Mammary epithelial cell (primary cell): ENCODE measurements at places on chromosomes 5 and 9. TPM values are rescaled to one million over a fixed set of nuclear protein-coding genes. Genes with fewer than 3 reads are reported as not detected.

TIMD4 gene
- total RNA-seq: not detected

PDE8B gene
- total RNA-seq: not detected in 2 replicates

PRDM9 gene
- total RNA-seq: not detected

TIGD6 gene
- 6.0 and 10.9 TPM in 2 replicates for total RNA-seq

NTRK2 gene
- total RNA-seq: 0.07 TPM in 1 of 2 replicates, not detected in the other
